IMR-90 (cell line): ENCODE measurements at places on chromosomes 7 and 10. TPM values are rescaled to one million over a fixed set of nuclear protein-coding genes. Genes with fewer than 3 reads are reported as not detected.

Gene CCDC146
- 0.54 and 0.83 TPM in 2 replicates for total RNA-seq

Gene BEND7
- 2.3 and 3.1 TPM in 2 replicates for total RNA-seq

Gene ZPBP
- total RNA-seq: not detected in 2 replicates

Gene PIK3AP1
- total RNA-seq: under 0.01 and 0.28 TPM in 2 replicates

Gene CLDN15
- 0.56 and 0.72 TPM in 2 replicates for total RNA-seq

Gene SLC26A5
- total RNA-seq: not detected in 2 replicates

Gene TRIM74
- total RNA-seq: not detected in 2 replicates

Gene C10orf90
- 0.18 TPM in 1 of 2 replicates, not detected in the other for total RNA-seq

Gene DPP6
- not detected in 2 replicates for total RNA-seq

Gene TRIM4
- 10.6 and 15.3 TPM in 2 replicates for total RNA-seq

Gene PAX2
- total RNA-seq: not detected in 2 replicates

Gene LOXL4
- total RNA-seq: 17.5 and 20.8 TPM in 2 replicates

Gene ZNF365
- total RNA-seq: 2.5 and 3.2 TPM in 2 replicates

Gene CPVL
- not detected in 2 replicates for total RNA-seq

Gene PRSS58
- not detected in 2 replicates for total RNA-seq

Gene SLC18A3
- not detected in 2 replicates for total RNA-seq

Gene HOXA4
- total RNA-seq: 0.36 and 1.1 TPM in 2 replicates

Gene FAM241B
- total RNA-seq: 0.18 and 0.28 TPM in 2 replicates

Gene FAM25C
- not detected in 2 replicates for total RNA-seq

Gene SPAG6
- not detected in 2 replicates for total RNA-seq

Gene ODAD2
- 0.72 and 1.1 TPM in 2 replicates for total RNA-seq
